ENCODE measurements at places on chromosomes 1 and 21.

DNA sequence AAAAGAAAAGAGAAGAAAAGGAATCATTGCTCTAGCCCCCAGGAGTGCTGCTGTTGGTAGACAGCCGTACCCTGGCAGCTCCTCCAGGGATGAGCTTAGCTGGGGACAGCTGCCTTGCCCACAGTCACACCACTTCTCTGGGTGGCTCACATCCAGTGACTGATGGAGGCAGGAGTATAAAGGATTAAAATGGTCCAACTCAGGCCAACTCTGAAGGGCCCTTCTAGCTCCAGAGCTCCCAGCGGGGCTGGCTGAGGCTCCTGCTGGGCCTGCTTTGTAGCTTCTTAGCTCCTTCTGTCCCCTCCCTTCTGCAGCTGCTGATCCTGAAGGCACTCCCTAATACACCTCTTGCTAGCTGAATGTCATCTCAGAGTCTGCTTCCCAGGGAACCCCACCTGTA lies 4.4 kb downstream of the CITED4 start:
- no peak for DNase-seq

- no peak for DNase-seq
These were observed 448 bp upstream of the COL9A2 start for GRCh38 chr1:40317394-40318074.

- no peak for DNase-seq
These were observed 169.0 kb downstream of the AGBL4 start for GRCh38 chr1:49854741-49855140.

DNA sequence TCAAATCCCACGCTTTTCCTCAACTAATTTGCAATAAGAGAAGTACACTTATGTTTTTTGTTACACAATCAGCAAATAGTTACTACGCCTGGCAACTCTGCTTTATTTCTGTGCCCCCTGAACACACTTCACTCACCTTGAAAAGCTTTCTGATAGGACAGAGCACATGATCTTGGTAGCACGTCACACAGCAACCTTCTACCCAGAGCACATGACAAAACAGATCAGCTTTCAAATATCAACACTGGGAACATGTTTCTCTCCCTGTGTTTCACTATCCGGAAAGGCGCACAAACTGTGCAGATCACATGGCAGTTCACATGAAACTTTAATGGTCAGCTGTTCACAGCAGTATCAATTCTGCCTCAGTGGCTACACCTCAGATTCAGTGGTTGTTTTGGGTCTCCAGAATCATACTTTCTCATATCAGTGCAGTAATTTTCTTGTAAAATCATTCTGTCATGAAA lies 2.2 kb downstream of the SLC19A2 start:
- DNase-seq, result no peak

- DNase-seq, result no peak
These were observed 1082.4 kb upstream of the B3GALT2 start for GRCh38 chr1:194268839-194269238.

DNA sequence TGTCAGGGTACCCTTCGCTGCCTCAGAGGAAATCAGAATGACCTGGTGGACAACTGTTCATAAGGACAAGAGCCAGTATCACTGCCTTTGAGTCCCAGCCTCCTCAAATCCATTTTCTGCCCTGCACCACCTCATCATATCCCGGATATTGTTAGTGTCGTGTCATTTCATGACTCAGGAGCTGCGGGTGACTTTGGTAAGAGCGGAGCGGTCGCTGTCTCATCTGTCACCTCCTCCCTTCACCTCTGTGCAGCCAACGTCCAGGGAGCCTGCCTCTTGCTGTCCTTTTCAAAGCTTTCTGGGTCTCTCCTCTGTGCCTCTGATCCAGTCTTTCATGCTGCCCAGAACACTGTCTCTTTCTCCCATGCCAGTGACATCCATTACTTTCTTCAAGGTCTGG lies 7.0 kb upstream of the C1orf198 start:
- DNase-seq, result no peak

DNA sequence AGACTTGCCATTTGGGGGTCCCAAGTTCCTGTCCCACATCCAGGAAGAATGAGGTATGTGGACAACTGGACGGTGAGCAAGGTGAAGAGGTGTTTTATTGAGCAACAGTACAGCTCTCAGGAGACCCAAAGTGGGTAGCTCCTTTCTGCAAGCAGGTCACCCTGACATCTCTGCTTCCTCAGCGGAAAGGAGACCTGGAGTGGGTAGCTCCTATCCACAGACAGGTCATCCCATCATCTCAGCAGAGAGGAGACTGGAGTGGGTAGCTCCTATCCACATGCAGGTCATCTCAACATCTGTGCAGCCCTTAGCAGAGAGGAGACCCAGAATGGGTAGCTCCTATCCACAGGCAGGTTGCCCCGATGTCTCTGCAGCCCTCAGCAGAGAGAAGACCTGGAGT lies 13.8 kb upstream of the FNBP1L start:
- DNase-seq, result no peak

DNA sequence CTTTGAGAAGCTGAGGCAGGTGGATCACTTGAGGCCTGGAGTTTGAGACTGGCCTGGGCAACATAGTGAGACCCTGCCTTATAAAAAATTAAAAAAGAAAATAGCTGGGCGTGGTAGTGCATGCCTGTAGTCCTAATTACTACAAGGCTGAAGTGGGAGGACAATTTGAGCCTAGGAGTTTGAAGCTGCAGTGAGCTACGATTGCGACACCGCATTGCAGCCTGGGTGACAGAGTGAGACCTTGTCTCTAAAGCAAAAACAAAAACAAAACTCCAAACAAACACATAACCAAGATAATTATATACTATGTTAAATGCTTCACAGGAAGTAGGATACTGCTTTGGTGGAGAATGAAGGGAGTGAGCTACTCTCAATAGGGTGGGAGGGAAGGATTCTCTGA lies 5.4 kb upstream of the PAFAH2 start:
- DNase-seq, result no peak

GRCh38 chr1:154527192-154527591 lies 25.0 kb upstream of the SHE start:
- no peak for DNase-seq

- no peak for DNase-seq
These were observed 14.2 kb downstream of the TXNIP start for GRCh38 chr1:145982010-145982723.

DNA sequence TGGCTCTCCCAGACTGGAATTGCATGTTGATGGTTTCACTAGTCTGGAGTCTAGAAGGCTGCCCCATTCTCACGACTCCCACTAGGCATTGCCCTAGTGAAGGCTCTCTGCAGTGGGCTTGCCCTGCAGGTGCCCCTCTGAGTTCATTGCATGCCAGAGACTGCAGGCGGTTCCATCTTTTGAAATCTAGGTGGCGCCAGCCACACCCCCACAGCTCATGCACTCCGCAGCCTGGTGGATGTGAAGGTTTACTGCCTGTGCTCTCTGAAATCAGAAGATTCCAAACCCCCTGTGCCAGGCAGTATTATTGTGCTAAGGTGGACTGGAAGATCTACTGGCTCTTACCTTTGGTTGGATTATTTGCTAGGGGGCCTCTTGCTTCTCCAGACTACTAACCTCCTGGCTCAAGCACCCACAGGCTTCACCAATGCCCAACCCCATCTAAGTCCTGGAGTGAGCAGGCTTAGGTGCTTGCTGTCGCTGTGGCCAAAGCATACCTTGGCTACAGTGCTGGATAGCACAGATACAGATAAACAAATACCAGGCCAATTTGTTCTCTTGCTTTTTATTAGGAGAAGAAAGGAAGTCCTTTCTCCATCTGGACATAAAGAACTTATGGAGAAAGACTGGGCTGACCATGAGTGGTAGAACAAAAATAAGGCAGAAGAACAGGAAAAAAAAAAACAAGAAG lies 83.5 kb upstream of the SIM2 start:
- DNase-seq, result no peak

GRCh38 chr21:29074007-29074376 lies 544 bp upstream of the CCT8 start:
- no peak for DNase-seq

DNA sequence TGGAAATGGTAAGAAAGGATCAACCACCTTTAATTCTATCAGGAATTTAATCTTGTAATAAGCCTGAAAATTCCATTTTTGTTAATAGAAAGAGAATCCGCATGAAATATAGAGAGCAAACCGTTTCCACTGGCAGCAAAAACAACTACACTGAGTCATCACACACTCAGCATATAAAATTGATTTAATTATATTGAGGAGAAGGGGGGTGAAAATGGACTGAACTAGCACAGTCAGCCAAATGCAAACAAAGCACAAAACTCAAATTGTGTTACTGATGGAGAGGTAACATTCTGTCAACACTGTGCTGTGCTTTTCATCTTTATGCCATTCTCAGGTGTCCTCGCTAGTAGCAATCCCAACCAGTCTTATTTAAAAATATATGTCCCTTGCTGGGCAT lies 1583.9 kb downstream of the MRPL39 start:
- DNase-seq, result peak; percentile 24

GRCh38 chr1:204760350-204760749 lies 74.8 kb upstream of the LRRN2 start:
- DNase-seq, result no peak

DNA sequence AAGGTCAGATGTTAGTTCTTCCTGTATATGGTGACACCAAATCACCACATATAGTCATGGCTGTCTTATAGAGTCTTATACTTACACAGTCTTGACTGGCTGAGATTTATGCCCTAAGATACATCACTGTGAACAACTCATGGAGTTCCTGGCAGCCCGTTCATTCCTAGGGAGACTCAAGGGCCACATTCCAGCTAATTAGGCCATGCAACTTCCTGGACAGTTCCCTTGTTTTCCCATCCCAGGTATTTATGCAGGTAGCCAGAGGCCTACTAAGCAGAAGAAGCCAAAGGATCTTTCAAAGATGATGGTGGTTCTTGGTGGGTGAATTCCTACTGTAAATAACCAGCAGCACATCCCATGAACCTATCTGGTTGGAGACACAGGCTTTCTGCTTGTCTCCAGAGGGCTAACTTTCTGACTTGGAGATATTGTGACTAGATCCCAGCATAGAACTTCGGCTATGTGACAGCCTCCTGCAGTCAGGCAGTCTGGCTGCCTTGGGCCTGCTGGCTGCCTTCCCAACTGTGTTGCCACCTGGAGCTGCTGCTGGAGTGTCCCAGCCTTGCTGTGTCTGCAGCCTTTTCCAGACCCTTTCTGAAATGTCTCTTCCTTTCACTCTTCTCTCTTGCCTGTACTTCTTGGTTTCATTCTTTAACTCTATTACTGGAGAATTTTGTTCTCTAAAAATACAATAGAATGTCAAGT lies 283.8 kb downstream of the CACNA1E start:
- no peak for DNase-seq

- DNase-seq, result no peak
These were observed 55.7 kb upstream of the UBE2U start for GRCh38 chr1:64147759-64148158.

- DNase-seq, result no peak
These were observed 23.5 kb downstream of the GJA4 start for GRCh38 chr1:34816332-34816731.

- no peak for DNase-seq
These were observed 20.7 kb downstream of the SH3BP5L start for GRCh38 chr1:248804771-248805681.

GRCh38 chr1:172380441-172381244 lies 39.8 kb upstream of the C1orf105 start:
- no peak for DNase-seq

DNA sequence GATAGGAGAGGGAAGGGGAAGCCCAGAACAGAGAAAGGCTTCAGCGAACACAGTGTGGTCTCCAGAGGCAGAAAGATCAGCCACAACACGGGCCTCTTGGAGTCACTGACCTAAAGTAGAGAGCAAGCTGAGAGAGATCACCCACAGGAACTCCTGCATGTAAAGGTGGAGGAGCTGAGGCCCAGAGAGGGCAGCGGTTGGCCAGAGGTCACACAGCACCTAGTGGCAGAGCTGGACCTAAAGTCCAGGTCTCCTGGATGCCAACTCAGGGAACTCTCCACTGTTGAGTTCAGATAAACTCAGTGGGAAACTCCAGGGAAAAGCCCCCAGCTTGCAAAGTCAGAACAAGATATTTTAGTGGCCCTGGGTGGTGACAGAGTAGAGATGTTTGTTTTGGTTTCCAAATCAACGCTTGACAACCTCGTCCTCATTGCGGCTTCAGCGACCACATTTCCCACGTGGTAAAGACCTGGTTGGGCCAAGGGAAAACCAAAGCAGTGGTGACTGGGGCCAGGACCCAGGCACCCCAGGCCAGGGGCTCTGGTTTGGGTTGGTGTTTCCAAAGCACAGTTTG lies 4.6 kb downstream of the IFFO2 start:
- no peak for DNase-seq

Data from NCI-H774 (cell line).